Dermis blood vessel endothelial cell (primary cell): ENCODE measurements at places on chromosomes 4 and X.
A peak's percentile ranks its signal among the peaks of the same experiment; 100 is the strongest.

DNA sequence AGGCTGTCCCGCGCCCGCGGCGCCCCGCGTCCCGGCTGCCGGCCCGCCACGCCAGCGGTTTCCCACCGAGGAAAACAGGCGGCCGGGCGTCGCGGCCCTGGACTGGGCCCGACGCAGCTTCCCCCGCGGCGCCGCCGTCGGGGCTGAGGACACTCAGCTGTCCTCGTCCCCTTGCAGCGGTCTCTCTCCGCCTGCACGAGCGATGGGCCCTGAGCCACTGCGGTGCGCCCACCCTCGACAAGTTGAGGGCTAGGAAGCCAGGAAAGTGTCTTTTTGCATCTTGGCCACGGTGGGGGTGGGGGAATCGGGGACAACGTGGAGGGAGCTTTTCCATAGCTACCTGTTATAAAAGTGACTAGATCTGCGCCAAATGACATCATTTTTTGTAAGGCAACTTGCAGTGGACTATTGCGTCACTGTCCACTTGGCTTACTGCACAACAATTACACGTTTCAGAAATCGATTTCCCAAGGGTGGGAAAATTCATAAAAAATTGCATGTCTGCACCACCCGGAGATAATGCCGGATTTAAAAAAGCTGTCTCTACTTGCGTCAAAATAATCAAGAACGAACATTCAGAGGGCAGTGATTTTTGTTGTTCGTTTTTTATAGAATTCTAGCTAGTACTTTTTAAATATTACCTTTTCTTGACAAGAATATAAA lies 1.1 kb downstream of the KLHL15 start:
- peak; percentile 64 for DNase-seq

DNA sequence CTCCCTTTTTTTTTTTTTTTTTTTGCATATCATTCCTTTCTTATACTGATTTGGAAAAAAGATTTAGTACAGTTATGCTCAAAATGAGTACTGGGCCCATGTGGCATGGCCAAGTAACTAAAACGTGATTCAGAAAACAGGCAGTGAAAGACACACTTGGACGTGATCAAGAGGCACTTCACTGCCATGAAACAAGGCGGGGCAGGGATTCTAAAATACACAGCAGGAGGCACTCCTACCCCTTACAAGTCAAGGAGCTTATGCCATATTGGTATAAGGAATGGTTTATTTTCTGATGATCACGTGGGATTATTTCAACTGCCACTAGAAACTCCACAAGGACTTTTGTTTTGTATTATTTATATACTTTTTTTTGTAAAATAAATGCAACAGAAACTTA lies 72.0 kb downstream of the CHST7 start:
- no peak for DNase-seq

GRCh38 chr4:25879991-25880651 lies 17.3 kb upstream of the SEL1L3 start:
- DNase-seq, result no peak

GRCh38 chr4:184329235-184329634 lies 111.6 kb upstream of the ENPP6 start:
- DNase-seq, result no peak

DNA sequence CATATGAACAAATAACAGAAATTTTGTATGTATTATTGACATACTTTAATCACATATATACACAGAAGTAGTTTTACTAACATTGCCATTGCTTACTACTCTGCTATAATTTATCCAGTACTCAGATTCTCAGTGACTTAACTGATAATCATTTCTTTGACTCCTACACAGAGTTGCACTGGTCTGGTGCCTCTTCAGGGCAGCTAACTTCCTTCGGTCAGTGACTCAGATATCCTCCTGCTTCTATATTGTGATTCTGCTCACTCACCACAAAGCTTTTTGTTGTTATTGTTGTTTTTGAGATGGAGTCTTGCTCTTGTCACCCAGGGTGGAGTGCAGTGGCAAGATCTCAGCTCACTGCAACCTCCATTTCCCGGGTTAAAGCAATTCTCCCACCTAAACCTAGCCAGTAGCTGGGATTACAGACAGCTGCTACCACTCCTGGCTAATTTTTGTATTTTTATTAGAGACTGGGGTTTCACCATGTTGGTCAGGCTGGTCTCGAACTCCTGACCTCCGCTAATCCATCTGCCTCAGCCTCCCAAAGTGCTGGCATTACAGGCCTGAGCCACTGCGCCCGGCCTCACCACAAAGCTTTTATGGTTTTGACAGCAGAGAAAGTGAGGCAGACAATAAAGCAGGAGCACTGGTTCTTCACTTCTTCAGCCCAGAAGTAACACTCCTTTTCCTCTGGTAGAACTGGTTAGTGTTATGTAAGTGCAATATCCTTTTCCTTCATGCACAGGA lies 499.3 kb downstream of the EPHA5 start:
- no peak for DNase-seq

GRCh38 chr4:75172551-75172950 lies 239.6 kb downstream of the PARM1 start:
- no peak for DNase-seq

DNA sequence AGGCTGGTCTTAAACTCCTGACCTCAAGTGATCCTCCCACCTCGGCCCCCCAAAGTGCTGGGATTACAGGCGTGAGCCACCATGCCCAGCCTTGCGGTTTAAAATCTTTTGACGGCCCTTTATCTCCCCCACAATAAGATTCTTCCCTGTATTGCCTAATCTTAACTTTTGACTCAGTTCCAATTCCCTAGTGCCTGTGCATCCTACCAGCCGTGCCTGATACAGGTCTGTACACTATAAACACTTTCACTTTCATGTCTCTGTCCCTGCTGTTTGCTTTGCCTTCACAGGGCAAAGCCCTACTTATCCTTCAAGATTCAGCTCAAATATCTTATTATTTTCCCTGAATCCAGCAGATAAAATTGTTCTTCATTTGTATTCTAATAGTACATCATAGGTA lies 74.6 kb downstream of the WDR44 start:
- DNase-seq, result peak; percentile 28

DNA sequence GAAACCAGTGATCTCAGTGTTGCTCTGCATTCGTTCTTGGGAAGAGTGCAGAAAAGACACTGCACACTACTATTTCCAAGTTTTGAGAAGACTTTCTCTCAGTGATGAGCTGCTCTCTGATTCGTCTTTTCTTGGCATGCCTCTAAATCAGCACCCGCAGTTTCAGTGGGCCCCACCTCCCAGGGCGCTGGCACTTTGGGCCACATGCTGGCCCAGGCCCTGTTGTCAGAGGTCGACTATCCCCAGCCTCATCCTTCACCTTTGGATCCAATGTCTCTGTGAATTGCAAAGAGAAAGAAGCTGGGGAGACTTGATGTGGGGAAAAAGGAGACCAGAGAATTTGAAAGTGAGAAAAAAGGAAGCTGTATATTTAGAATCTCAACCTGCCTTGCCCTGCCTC lies 644.1 kb upstream of the PITX2 start:
- no peak for DNase-seq

- no peak for DNase-seq
Observed at GRCh38 chrX:32966821-32967355, 244.5 kb downstream of the DMD start.

GRCh38 chr4:53925050-53925605 lies 139.3 kb downstream of the CHIC2 start:
- DNase-seq, result no peak

- DNase-seq, result no peak
Observed at GRCh38 chrX:129790146-129790545, 10.4 kb downstream of the SASH3 start.

DNA sequence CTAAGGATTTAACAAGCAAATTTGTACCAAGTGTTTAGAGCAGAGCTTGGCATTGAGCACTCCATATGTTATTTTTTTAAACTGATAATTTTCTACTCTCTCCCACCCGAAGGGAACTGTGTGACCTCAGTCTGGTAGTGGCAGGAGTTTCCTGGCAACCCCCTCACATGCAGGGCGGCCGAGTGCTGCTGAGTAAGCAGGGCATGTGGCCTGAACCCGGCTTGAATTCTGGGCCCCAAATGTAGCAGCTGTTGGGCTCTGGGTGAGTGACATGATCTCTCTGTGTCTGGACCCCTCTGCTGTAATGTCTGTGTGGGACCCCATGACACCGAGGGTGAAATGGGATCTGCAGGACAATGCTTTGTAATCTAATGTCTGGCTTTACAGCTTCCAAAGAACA lies 13.6 kb upstream of the C4orf50 start:
- DNase-seq, result no peak

- DNase-seq, result peak; percentile 75
Observed at GRCh38 chrX:106898462-106898861, 4.7 kb downstream of the RIPPLY1 start.

GRCh38 chr4:101345271-101345595 lies 2.1 kb downstream of the PPP3CA start:
- peak; percentile 38 for DNase-seq

GRCh38 chr4:155666344-155667221 lies at the start of gene GUCY1A1:
Gene GUCY1A1 (plus strand): TSS chr4:155666848. CDS start chr4:155696868, 30,020 bp downstream.
- DNase-seq, result no peak

DNA sequence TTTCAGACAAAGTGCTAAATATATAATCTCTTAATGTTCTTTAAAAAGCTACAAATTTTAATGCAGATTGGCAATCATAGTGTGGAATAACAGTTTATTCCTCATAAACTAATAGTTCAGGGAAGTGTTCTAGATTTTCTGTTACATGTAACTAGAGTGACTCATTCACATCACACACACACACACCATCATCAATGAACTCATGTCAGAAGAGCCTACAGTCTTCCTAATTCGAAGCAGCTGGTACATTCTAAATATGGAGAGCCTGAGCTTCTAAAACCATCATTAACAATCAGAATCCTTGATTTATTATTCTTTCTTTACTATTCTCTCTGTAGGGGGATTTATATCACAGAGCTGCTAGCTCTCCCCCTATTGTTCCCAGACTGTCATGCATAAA lies 49.6 kb downstream of the DKK2 start:
- no peak for DNase-seq

DNA sequence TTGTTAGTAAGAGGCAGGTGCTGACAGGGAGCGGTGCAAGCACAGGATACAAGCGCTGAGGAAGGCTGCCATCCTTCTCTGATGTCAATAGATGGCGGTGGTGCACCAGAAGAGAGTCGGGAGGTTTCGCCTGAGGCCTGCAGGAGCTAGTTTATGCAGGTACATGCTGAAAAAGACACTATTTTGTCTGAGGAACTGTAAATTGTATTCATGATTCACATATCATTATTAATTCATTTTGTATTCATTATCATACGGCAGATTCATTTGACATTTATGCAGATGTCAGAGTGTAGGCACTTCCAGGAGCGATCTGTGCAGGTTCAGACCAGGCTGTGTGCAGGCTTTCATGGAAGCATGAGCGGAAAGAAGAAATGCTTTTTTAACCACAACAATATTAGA lies 824.0 kb downstream of the STIM2 start:
- DNase-seq, result peak; percentile 3

DNA sequence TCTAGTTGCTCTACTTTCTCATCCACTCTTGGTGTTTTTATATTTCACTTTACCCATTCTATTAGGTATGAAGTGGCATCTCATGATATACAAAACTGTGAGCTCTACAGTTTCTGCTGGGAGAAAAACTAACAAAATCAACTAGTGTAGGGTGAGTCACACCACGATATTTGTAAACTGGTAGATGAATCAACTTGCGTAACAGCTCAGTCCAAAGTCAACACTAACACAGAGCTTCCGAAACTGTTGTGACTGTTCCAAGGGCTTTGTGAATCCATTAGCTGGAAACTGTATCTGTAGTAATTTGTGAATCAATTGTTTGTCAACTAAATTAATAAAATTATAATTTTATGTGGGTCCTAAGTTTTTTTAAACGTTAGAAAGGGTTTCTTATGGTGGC lies 119.8 kb upstream of the TSPAN5 start:
- DNase-seq, result peak; percentile 49

- peak; percentile 88 for DNase-seq
Observed at GRCh38 chr4:77854431-77855111, 8.1 kb upstream of the MRPL1 start.

DNA sequence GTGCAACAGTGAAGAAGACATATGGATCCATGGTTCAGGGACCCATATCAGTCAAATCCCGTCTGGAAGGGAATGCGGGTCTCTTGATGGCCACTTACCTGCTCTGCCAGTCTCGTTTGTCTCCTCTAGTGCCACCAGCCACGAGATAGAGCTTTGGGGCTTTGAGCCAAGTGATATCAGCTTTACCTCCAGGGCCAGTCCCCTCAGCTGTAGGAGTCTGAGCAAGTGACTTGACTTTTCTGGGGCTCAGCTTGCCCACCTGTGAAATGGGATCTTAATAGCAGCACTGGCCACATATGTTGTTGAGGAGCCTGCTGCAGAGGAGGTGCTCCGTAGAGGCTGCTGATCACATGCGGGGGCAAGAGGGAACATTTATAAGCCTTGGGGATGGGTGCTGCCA lies 1.2 kb downstream of the SLC2A9 start:
- no peak for DNase-seq

GRCh38 chr4:10981576-10981975 lies 297.0 kb upstream of the CLNK start:
- no peak for DNase-seq

DNA sequence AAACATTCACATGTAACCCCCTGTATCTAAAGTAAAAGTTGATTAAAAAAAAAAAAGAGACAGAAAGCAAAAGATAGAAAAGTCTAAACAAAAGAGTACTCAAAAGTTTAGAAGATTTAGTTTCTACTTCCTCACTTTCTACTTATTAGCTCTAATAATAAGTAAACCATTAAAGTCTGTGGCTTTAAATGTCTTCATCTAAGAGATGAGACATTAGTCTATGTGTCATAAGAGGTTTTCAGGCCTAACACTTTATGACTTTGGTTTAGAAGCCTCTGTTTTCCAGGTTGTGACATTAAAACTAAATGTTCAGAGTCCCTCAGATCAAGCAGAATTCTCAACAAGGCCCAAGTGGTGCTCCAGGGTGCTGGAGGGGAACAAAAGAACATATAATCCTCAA lies 42.2 kb upstream of the GUCY1A1 start:
- DNase-seq, result no peak

GRCh38 chr4:54581807-54582206 lies 76.0 kb upstream of the KIT start:
- no peak for DNase-seq

DNA sequence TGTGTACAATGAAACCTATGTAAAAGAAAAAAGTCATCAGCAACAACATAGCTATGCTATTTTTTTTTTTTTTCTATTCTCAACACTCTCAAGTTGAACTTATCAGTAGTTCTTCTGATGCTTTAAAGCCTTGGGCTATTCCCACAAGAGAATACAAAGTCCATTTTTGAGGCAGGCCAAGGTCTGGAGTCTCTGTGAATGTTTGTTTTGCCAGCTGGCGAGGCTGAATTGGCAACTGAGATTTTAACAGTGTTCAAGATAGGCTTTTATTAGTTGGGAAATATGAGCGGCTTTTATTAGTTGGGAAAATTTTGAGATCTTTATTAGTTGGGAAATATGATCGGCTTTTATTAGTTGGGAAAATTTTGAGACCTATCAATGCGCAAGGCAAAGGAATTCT lies 336.6 kb downstream of the SLITRK2 start:
- no peak for DNase-seq

- no peak for DNase-seq
Observed at GRCh38 chr4:14897217-14897616, 105.1 kb upstream of the CPEB2 start.
